ENCODE measurements at places on chromosomes 3 and 15.
A peak's percentile ranks its signal among the peaks of the same experiment; 100 is the strongest.

DNA sequence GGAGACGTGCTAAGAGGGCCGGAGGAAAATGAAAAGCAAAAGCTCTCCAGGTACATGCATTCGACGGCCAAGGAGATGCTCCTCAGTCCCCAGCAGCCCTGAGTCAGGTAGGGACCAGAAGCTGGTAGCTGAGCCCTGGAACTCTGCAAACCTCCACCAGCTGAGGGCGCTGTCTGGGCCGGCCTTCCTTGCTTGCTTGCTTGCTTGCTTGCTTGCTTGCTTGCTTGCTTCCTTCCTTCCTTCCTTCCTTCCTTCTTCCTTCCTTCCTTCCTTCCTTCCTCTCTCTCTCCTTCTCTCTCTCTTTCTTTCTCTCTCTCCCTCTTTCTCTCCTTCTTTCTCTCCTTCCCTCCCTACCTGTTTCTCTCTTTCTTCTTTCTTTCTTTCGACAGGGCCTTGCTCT lies 94.6 kb upstream of the RASGRF1 start:
- DNase-seq, result peak; percentile 24

DNA sequence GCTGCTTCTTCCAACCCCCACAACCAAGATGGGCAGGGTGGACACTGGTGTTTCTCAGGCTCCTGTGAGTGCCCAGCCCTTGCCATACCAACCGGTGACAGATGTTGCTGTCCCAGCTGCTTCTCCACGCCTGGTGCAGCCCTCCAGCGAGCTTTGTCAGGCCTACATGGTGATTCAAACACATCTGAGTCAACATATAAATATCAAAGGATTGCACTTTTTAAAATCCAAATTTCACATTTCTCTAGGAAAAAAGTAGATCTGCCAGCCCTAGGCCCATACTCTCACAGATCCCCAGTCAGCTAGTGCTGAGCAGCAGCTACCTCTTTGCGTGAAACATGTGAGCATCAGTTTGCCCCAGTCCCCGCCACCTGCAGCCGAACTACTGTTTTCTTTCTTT lies 52.7 kb downstream of the RPN1 start:
- peak; percentile 42 for DNase-seq

DNA sequence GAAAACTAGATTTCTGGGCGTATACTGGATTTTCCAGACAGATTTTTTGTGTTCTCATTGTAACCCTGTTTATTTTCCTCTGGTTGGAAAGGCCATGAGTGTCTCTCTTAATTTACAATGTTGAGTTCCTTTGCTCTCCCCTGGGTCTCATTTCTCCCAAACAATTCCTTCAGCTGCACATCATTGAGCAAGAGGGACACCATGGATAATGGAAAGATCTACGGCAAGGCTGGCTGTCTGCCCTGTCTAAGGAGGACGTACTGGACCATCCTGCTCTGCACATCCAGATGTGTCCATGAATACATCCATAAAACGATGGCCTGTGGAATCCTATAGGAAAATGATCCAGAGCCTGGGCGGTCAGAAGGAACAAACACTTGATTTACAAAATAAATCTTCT lies 258.1 kb upstream of the MCTP2 start:
- DNase-seq, result no peak

GRCh38 chr3:114274929-114275328 lies 18.9 kb upstream of the TIGIT start:
- peak; percentile 31 for DNase-seq

GRCh38 chr15:76390571-76390970 lies 54.0 kb downstream of the ISL2 start:
- DNase-seq, result no peak

DNA sequence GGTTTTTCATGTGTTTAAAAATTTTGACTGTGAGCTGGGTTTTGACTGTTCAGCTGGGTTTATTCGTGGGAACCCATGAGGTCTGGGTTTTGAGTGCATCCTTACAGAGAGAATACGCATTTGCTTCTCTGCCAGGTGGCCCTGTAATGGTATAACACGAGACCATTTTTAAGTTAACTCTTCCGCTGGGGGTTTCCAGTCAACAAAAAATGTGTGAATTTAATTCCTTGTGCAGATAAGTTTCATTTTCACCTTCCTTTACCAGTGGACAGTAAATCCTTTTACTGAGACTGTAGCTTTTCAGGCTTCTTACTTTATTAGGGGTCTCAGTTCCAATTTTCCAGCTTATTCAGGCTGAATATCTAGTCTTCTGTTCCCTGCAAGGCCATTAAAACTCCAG lies 149.6 kb downstream of the OPA1 start:
- no peak for DNase-seq

GRCh38 chr3:124469555-124469954 lies 260.7 kb upstream of the UMPS start:
- DNase-seq, result no peak

DNA sequence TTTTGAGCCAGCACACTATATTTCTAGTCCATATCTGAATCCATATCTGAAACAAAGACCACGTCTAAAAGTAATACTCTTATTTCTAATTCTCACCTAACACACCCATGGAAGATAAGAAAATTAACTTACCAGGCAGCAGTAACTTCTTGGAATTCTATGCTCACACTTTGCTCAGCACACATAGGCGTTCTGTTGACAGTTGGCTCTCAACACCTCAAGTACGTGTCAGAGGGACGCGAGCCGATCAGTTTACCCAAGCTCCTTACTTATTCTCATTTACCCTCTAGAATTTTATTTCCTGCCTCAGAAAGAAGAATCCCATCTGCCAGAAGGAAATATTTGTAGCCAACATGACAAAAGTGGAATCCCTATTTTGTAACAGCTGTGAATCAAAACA lies 911.9 kb downstream of the FHIT start:
- no peak for DNase-seq

DNA sequence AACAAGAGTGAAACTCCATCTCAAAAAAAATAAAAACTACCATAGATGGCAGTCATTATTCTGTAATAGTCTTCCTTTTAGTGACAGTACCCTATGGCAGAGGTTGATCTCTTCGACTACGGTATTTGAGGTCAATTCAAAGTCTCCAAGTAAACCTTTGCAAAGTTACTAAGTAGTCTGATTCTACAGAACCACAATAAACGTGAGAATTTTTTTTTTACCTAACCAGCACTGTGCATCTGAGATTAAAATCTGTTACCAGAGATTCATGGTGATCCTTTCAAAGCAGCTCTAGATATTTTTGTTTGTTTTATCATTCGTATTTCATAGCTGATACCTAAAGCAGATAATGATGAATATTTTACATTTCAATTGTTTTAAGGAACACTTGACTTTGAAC lies 86.6 kb upstream of the CHD2 start:
- DNase-seq, result no peak

DNA sequence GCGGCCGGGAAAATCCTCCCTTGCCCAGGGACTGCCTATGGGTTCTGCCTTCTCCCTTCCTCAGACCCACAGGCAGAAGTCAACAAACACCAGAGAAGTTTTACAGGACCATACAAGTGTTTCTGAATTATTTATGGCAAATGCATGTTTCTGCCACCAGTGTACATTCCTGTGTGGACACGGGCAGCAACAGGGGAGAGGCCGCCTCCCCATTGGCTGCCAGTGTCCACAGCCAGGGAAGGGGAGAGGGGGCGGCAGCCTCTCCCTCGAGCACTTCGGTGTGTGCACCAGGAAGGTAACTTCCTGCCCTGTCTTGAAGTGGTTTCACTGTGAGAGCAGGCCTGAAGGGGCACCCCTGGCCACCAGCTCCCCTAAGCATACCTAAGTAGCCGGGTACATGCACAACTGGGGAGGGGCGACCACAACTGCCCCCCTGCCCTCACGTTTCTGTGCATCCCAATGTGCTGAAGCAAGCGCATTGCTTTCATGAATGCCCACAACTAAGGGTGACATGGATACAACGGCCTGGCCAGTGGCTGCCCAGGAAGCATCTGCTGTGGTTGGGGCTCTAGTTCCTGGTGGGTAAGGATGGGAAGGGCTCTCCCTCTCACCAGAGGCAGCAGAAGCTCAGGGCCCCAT lies 14.8 kb upstream of the SHISA5 start:
- no peak for DNase-seq

GRCh38 chr15:94230883-94231722 lies at the start of gene MCTP2:
TSS of gene MCTP2 (plus strand) at chr15:94231561. CDS start at chr15:94298266, 66,705 bp downstream.
- no peak for DNase-seq

DNA sequence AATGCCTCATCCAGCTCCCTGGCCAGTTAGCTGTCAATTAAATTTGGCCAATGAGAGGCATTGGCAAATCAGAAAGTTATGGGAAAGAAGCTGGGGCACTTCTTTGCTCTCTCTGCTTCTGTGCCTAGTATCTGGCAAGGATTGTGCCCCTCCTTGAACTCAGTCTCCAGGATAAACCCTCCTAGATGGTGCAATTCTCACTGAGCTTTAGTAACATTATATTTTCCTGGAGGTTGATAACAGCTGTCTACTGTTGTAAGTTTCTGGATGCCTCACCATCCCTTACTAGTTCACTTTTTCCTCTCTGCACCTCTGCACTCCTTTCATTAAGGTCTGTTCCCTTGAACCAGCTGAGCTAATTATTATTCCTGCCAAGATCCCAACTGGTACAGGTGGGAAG lies 329.5 kb downstream of the MFSD1 start:
- DNase-seq, result no peak

DNA sequence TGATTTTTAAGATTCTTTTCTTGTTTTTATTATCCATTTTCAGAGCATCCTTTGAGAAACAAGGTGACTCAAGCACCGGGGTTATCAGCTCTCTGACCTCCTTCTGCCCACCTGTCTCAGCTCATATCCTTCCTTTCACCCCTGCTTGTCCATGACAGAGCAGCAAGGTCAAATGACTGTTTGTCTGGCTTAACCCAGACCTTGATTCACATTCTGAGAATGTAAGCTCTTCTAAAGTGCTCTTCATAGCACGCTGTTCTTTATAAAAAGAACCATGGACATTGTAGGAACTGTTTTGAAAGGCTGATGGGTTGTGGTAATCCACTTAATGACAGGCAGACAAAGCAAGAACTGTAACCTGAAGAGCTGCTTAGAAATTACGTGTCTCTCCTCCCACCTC lies 122.5 kb downstream of the CHST2 start:
- DNase-seq, result no peak

GRCh38 chr3:155491696-155492095 lies 198.2 kb upstream of the STRIT1 start:
- peak; percentile 8 for DNase-seq

- DNase-seq, result no peak
Observed at GRCh38 chr3:194860725-194861124, 175.0 kb downstream of the FAM43A start.

- no peak for DNase-seq
Observed at GRCh38 chr3:184629555-184630160, 68.1 kb downstream of the EPHB3 start.

DNA sequence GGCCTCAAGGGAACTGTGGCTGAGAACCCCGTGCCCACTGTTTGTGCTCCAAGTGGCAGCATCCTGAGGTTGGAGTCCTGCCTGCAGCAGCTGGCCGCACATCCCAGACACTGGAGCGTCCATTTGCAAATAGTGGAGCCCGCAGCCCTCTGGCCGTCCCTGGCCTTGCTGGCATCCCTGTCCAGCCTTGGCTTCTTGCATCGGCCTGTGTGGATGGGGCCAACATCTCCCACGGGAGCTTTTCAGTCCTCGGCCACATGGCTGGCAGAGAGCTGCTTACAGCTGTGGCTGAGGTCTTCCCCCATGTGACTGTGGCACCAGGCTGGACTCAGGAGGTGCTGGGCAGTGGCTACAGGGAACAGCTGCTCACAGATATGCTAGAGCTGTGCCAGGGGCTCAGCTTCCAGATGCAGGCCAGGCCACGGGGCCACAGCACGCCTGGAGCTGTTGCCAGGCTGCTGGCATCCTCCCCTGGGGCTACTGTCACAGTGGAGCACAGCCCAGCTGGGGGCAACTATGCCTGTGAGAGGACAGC lies 71.2 kb downstream of the FAM43A start:
- DNase-seq, result no peak

- no peak for DNase-seq
Observed at GRCh38 chr15:26294059-26294689, 431.0 kb upstream of the ATP10A start.

GRCh38 chr3:52315977-52316764 lies at the start of gene DNAH1:
TSS of gene DNAH1 (plus strand) at chr3:52316319. CDS start at chr3:52322443, 6,124 bp downstream.
- no peak for DNase-seq

DNA sequence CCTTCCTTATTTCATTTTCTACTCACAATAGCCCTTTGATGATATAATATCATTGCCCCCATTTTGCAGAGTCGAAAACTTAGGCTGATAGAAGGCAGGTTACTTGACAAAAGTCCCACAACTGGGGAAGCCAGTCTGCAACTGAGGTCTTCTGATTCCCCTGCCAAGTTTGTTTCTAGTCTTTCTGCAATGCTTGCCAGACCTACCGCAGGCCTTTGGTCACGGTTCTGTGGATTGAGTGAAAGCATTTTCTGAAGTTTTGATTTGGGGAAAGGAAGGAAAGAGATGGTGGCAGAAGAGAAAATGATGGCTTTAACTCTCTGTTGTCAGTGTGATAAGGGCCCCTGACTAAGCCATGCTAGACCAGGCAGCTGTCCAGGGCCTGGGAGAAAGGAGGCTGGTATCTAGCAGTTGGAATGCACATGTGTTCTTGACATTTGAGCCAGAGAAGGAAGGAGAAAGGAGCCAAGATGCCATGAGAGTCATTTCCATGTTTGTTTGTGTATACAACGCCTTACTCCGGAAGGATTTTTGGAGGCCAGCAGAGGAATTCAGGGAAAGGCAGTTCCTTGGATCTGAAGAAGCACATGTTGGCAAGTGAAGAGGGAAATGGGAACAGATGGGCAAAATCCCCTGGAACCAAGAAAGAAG lies 29.9 kb downstream of the FAH start:
- peak; percentile 26 for DNase-seq

DNA sequence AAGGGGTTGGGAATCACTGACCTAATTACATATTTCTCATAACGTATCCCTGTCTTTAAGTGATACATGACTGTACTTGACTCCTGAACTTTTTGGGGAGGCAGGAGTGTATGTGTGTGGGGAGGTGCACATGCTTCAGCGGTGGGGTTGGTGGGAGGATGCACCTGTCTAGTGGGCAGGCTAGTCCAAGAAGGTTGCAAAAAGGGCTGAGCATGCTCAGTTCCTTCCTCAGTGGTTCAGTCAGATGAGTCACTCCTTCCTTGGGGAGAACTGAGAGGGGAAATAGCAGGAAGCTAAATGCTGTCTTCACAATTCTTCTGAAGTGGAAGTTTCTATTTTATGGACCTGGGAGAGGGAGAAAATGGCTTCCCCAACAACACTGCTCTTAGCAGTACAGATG lies 24.6 kb upstream of the AP4E1 start:
- DNase-seq, result peak; percentile 85

DNA sequence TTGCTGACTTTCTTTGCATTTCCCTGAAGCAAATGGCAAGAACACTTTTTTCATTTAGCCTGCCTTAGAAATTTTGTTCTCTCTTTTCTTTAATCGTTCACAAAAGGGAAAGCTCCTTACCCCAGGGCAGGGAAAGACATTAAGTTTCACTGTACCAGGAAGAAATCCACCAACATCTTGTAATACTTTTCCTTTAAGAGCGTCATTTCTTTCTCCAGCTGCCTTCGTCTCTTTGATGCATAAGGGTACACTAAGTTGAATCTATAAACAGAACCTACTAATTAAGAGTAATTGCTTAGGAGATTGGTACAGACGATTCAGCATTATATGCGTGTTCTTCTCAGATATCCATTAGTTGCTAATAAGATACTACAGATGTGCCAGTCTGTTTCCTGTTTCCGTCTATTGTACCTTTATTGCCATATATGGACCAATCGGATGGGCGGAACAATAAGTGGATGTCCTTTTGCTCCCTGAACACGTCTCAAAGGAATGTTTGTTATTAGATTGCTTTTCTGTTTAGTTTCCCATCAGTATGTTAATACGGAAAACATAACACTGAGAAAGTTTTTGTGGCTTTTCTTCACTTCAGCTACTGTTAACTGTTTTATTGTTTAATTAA lies 276.7 kb upstream of the RARB start:
- peak; percentile 1 for DNase-seq

GRCh38 chr3:169286214-169286613 lies 377.3 kb downstream of the MECOM start:
- DNase-seq, result no peak
